ENCODE measurements at places on chromosomes 3 and 15.

DNA sequence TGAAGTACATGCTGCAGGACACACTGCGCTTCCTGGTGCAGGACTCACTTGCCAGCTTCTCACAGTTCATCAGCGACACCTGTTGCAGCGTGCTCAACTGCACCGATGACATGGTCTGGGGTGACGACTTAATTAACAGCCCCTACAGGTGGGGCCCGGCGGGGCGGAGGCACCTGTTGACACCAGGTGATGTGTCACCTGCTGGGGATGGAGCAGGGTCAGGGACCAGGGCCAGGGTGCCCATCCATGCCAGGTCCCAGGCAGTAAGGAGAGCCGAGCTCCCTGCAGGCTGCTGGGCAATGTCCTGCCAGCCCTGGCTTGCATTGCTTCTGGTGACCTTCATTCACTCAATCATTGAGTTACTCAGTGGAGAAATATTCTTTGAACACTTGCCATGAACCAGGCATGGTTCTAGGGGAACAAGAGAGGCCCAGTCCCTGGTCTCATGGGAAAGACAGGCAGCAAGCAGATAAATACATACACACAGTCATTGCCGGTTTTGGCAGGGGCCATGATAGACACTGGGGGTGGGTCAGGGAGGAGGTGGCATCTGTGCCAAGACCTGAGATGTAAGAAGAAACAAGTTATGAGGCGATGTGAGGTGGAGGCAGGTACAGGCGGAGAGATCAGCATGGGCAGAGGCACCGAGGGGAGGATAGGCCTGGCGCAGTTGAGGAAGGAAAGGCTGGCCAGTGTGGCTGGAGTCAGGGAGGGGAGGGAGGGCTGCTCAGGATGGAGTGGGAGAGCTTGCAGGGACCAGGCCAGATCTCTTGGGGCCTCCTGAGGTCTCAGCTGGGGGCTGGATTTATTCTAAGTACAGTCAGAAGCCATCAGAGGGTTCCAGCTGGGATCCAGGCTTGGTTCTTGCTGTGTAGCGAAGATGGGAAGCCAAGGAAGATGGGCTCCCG, 30.8 kb downstream of the DNAH1 start:
- DNase-seq: no peak

DNA sequence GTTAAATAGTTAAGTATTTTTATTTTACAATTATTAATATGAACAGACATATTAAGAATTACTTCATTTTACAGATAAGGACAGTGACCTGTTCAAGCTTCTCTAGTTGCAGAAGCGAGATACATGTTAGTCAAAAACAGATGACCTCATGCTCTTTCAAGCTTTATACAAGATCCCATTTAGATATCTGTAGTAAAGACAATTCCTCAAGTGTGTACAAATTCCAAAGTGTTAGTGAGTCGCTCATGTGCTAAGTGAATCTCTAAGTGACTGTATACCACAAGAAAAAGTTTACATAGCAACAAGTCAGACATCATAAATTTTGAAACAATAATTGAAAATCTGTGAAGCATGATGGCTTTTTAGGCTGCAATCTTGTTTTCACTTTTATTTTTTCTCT, 293.8 kb downstream of the ROBO1 start:
- no peak for DNase-seq

- no peak for DNase-seq
These were observed 40.5 kb upstream of the SMAD6 start for GRCh38 chr15:66661432-66662096.

DNA sequence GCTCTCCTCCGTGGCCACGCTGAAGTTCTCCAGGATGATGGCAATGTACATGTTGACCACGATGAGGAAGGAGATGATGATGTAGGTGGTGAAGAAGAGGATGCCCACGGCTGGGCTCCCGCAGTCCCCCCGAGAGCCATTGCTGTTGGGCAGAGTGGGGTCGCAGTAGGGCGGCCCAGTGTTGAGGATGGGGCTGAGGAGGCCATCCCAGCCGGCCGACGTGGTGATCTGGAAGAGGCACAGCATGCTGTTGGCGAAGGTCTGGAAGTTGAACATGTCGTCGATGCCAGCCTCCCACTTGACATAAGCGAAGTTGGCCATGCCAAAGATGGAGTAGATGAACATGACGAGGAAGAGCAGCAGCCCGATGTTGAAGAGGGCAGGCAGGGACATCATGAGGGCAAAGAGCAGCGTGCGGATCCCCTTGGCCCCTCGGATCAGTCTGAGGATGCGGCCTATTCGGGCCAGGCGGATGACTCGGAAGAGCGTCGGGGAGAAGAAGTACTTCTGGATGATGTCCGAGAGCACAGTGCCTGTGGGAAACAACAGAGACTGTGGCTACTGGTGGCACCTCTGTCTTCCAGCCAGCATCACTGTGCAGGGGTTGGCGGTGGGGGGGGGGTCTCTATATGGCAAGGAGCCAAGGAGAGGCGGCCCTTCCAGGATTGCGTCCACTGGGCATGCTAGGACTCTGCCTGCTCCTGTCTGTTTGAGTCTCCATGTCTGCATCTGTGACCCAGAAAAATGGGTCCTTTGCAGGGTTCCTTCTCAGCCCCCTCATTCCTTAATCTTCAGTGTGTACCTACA, 55.1 kb downstream of the EXOG start:
- no peak for DNase-seq

- DNase-seq: no peak
These were observed 610.9 kb downstream of the AGBL1 start for GRCh38 chr15:86690566-86690965.

DNA sequence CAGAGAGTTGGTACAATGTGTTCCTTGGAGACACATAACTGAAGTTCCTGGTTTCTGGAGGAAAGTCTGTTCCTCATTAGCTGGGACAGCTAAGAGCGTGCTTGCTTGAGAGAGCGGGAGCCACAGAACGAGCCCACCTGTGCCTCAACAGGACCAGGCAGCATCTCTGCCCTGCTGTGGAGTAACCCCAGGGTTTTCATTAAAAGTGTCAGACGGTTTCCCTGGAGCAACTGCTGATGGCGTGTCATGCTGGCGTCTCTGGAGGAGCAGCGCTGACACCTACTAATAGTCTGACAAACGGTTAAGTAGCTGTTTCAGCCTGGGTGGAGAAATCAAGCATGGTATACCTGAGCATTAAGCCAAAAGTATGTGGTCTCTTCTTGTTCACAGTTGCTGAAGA, 150.0 kb downstream of the MCTP2 start:
- no peak for DNase-seq

GRCh38 chr15:100463515-100463914, 65.2 kb downstream of the CERS3 start:
- DNase-seq: no peak

GRCh38 chr3:37064747-37065146, 71.4 kb downstream of the MLH1 start:
- DNase-seq: no peak

GRCh38 chr15:65926899-65927298, 57.6 kb downstream of the RAB11A start:
- no peak for DNase-seq

GRCh38 chr15:44710236-44711095, 657 bp downstream of the PATL2 start:
- DNase-seq: peak; percentile 52

DNA sequence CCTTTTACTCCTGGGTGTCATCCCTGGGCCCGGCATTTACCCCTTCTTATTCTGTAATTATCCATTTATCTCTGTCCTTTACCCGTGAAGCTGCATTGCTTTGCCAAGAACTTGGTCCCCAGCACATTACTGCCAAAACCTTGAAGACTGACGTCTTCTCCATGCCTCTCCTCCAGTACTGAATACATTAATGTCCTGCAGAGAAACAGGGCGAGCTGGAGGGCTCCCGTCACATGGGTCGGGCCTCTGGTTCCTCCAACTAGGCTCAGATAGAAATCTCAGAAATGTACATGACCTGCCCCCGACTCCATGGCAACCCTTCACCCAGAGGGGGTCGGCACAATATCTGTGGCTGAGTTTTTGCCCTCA, 445 bp downstream of the EFCAB12 start:
- no peak for DNase-seq

- DNase-seq: no peak
These were observed 167.5 kb downstream of the PGPEP1L start for GRCh38 chr15:98840053-98840452.

DNA sequence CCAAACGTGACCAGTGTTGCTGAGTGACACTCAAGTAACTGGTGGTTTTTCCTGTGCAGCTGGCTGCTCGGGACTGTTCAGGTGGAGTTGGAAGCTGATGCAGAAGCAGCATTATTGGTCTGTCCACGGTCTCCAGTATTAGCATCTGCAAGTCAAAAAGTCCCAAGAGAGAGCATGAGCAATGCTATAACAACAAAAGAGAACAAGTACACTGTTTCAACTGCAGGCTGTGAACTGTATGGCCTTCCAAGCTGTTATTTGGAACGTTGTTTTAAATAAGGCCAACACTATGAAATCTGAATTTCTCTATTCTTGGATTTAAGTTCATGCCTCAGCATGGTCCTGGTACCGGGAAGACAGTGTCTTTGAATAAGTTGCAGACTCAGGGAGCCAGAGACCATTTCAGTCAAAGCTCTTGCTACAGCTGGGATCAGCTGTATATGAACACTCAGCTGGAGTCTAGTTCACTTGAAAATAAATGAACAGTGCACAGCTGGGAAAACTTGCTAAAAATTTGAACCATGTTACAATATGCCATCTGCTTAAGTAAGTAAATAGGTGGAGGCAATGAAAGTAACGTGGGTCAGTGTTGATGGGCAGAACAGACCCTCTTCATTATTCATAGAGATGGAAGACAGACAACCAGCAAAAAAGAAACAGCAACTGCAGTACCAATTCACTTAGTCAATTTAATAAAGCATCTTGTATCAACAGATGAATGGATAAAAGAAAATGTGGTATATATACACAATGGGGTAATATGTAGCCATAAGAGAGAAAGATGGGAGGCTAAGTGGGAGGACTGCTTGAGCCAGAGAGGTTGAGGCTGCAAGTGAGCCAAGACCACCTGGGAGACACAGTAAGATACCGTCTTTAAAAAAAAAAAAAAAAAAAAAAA, 45.1 kb downstream of the NR1I2 start:
- DNase-seq: no peak

DNA sequence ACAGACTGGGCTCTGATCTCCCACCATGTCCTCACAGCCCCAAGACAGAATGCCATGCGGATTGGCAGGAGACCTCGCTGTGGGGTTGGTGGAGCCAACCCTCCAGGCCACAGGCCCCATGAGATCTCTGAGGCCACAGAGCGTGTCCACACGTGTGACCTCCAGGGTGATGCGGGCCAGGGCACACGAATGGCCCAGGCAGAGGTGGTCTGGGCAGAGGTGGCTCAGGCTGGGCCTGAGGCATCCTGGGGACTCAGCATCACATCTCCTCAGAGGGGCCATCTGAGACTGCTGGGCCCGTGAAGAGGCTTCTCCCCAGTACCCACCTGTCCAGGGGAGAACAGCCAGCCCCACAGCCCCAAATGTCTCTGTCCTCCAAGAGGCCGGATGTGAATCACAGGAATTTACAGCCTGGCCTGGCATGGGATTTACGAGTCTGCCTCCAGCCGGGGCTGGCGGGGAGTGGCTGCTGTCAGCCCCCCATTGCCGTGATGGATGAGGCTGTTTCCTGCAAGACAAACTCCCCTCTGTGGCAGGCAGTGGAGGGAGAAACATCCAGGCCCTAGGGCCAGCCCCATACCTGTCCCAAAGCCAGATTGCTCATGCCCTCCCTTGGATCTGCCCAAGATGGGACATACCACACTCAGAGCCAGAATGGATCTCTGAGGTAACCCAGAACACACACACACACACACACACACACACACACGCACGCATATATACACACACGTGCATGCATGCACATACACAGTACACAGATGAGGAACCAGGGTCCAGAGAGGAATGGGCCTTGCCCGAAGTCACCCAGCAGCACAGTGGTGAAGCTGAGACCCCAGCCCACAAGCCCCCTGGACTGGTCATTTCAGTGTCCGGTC, 208.3 kb downstream of the TBC1D2B start:
- DNase-seq: no peak

DNA sequence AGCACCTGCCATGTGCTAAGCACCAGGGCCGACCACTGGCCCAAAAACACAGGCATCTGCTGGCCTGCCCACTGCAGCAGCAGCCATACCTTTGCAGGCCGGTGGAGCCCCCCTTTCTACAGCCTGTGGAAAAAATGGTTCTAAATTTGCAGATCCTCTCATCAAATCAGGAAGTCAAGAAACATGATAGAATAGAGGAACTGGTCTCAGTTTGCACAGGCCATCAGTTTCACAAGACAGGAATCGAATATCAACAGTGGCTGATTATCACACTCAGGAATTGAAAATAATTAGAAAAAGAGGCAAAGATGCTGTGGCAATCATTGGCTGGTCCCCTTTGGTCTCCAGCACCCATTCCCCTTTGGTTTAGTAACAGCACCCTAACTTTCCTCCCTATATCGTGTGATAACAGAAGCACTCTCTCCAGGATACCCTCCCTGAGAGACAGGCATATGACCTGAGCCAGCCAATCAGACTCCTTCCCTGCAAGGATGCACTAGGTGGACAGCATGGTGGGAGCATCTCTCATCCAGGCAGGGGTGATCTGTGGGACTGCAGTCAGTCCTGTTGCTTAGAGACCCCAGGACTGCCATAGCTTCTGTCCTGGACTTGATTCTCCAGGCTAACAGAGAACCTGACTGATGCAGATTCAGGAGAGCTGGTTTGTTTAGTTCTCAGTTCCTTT, 3.5 kb upstream of the PAK6 start:
- no peak for DNase-seq

DNA sequence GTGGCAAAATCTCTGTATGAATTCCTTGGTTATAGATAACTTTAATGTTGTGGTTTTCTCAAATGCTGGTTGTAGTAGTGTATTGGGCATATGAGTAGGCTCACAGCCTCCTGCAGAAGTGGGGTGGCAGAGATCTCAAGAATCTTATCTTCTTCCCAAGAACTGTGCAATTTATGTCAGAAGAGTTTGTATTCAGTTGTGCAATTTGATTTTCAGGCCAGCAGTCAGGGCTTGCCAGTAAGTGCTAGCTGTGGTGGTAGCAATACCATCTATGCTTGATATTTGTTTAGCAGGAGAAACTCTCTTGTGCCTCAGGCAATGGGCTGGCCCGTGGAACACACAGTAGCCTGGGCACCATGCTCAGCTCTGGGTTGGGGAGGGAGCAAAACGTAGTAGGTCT, 58.4 kb upstream of the GOLIM4 start:
- DNase-seq: no peak

- DNase-seq: no peak
These were observed 217.6 kb downstream of the ARRDC4 start for GRCh38 chr15:98177966-98178592.

- no peak for DNase-seq
These were observed 14.1 kb downstream of the UBP1 start for GRCh38 chr3:33426068-33426467.

- no peak for DNase-seq
These were observed 173.5 kb downstream of the KLF13 start for GRCh38 chr15:31499953-31500765.

GRCh38 chr3:43211681-43212080, 74.7 kb upstream of the SNRK start:
- no peak for DNase-seq

GRCh38 chr15:70618929-70619328, 144.4 kb downstream of the UACA start:
- DNase-seq: no peak

- DNase-seq: no peak
These were observed 95.0 kb upstream of the NMNAT3 start for GRCh38 chr3:139772539-139773500.
